NCI-H2171 treated with DMSO at 0.1 percent for 48 hours (cell line): ENCODE measurements at places on chromosomes 6 and 20.

GRCh38 chr6:21874372-21874771 lies 280.8 kb downstream of the SOX4 start:
- DNase-seq, result no peak

- DNase-seq, result no peak
Measured at GRCh38 chr6:68691120-68691519, 56.0 kb downstream of the ADGRB3 start.

DNA sequence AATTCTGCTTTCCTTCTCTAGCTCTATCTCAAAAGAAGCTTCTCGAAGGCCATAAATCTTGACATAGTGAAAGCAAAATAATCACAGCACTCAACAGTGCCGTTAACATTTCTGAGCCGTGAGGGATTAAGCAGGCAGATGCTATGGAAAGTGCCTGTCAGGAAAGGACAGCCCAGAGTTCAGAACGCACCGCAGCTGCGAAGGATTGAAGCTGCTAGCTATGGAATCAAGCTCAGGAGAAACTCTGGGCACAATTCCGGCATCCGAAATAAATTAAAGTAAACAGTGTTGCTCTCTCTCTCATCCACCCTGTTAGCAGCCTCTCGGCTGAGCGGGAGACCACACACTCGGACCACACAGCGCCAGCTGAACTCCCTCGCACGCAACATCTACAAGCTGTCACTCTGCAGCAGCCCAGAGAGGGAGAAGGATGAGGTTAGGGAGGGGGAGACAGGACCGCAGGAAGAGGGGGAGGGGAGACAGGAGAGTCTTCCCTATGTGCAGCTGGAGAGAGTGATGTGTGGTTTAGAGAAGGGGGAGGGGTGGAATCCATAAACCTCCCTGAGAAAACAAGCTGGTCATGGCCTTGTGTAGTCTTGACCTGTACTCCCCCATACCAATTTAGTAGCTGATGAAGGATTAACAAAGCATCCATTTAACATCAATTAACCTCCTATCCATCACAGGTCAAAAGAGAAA lies 9.0 kb downstream of the EXOC2 start:
- DNase-seq, result peak; percentile 92

DNA sequence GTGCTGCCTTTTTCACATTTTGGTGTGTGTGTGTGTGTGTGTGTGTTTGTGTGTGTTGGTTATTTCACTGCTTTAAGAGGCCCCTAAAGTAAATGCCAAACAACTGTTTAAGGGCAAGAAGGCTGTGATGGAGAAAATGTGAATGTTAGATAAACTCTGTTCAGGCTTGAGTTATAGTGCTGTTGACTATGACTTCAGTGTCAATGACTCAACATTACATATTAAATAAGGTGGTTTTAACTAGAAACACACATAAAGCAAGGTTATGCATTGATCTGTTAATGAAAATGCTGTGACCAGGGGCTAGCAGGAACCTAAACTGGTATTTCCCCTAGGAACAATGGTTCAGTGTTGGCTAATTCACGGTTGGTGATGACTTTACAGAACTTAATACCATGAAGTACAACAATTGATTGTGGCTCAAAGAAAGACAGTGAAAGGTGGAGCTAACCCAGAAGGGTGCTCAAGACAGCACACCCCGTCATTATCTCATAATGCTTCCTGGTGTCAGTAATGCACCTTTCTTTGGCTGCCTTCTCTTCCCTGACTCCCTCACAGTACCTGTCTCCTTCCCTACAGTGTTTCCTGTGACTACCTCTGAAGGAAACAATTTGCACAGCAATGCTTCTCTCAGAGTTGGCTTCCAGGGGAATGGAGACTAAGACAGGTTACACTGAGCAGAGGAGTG lies 116.1 kb downstream of the RIN2 start:
- DNase-seq, result no peak
